Neural crest cell (in vitro differentiated cells): ENCODE measurements at places on chromosomes 16 and 17. TPM values are rescaled to one million over a fixed set of nuclear protein-coding genes. Genes with fewer than 3 reads are reported as not detected.

DNA sequence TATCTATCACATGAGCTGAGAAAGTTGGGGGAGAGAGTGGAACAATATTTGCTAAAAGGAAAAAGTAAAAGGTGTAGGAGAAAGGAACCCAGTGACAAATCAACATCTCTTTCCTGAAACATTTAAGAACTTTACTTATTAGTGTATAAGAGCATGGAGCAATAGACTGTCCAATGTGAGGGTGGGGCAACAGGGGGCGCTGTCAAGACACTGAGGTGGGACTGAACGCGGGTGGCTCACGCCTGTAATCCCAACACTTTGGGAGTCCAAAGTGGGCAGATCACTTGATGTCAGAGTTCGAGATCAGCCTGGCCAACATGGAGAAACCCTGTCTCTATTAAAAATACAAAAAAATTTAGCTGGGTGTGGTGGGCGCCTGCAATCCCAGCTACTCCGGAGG is 21.2 kb downstream of the PCTP start:
- DNase-seq, result no peak

- no peak for DNase-seq
These were observed 128.0 kb upstream of the PLCG2 start for GRCh38 chr16:81650982-81651562.

GRCh38 chr16:79612207-79612606 is 11.7 kb upstream of the MAF start:
- no peak for DNase-seq

NACA2 gene
- not detected in 2 replicates for total RNA-seq

MPP3 gene
- 13.8 and 14.4 TPM in 2 replicates for total RNA-seq

SCNN1B gene
- total RNA-seq, result not detected in 2 replicates

XYLT1 gene
- 14.3 and 15.0 TPM in 2 replicates for total RNA-seq
